ENCODE measurements at places on chromosomes 4 and X.
A peak's percentile ranks its signal among the peaks of the same experiment; 100 is the strongest.

DNA sequence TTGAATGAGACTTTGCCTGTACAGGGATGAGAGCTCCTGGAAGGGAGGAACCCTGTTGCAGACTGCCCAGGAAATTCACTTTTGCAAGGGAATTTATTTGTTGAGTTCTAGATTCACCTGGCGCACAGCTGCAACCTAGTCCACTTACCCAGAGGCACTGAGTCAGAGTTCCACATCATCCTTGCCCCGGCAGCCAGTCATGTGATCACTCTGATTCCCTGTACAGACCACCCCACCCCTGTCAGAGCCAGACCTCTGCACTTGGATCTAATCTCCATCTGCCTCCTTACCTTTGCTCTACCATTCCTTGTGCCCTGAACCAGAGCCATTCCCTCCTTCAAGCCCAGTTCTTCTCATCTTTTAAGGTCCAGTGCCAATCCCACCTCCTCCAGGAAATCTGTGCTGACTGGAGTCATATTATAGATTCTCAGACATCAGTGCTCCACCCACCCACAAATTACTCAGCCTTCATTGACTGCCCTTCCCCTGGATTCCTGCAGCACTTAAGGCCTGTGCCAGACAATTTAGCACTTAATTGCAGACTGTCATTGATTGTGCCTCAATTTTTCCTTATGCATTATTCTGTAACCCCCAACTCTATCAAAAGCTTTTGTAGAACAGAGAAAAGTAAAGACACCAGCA, 84.1 kb upstream of the MAGEA4 start:
- DNase-seq, result no peak

DNA sequence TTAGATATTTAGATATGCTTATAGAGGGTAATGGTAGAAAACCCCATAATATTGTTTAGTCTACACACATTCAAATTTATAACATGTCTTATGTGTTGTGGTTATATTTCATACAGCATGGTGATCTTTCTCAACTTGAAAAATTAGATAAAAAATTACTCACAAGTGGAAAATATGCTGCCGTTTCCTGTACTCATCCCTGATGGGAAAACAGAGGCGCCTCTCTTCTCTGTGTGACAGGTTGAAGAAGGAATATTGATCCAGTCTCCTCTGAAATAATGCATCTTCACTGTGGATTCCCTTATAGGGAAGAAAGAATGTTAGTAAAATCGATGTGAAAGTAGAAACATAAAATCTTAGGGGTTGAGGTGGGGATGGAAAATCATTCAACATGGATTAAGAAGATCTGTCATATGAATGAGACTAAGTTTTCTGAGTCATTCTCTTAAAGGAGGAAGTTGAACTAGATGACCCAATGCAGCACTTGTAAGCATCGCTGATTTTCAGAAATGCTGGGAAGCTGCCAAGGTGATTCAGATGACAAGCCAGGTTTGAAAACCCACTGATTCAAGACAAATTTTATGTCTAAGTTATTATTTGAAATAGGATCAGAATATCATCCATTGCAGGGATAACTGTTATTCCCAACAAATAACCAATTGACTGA, 70.7 kb downstream of the ANKRD50 start:
- no peak for DNase-seq

DNA sequence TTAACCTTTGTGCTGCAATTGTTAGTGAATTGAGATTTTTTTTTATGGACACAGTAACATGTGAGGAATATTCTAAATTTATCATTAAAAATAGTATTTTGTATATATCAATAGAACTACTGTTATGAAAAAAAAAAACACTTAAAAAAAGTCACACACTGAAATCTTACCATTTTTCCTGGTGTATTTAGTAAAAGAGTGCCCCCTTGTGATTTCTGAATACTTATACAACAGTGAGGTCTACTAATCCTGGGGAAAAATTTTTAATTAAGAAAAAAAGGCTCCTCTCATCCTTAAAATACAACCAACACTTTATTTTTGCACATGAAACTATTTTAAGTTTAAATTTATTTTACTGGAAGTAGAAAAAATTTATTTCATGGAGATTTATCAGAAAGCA, 56.4 kb upstream of the SPOCK3 start:
- DNase-seq, result no peak

GRCh38 chr4:83281307-83281706, 3.3 kb downstream of the COQ2 start:
- no peak for DNase-seq

GRCh38 chr4:159071969-159072765, 30.7 kb upstream of the RAPGEF2 start:
- DNase-seq, result no peak

- no peak for DNase-seq
Measured at GRCh38 chr4:138500869-138501268, 258.7 kb upstream of the SLC7A11 start.

- no peak for DNase-seq
Measured at GRCh38 chr4:103424853-103425252, 226.7 kb upstream of the CENPE start.

DNA sequence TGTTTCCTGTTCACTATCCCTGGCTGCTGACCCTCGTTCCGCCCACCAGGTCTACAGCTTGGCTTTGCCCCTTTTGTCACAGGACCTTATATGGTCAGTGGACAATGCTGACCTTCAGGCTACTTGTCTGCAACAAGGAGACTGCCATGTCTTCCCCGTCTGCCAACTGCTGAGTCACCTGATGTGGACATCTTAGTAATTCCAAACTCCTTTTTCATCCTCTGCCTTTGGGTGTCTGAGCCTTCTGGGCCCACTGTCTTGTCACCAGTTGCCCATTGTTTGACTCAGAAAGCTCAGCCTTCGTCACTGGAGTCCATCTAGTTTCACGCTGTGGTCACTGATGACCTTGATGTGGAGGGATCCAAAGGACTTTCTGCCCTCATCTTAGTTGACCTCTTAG, 30.2 kb downstream of the GPRIN3 start:
- DNase-seq, result no peak

DNA sequence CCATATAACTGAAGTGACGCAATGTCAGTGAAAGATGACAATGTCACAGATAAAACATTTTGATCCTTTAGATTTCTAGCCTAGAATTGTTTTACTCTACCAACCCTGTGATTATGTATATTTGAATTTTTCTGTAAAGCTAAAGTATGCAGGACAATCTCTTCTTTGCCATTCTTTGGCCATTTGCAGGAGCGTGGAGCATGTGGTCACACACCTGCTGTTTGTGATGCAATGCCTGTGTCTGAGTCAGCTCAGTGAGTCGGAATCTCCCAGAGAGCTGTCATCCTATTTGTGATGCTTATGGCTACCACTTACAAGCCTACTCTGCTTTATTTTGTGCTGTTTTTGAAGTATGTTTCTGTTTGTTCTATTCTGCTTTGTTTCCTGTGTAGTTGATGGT, 214.5 kb downstream of the NAF1 start:
- DNase-seq, result no peak

DNA sequence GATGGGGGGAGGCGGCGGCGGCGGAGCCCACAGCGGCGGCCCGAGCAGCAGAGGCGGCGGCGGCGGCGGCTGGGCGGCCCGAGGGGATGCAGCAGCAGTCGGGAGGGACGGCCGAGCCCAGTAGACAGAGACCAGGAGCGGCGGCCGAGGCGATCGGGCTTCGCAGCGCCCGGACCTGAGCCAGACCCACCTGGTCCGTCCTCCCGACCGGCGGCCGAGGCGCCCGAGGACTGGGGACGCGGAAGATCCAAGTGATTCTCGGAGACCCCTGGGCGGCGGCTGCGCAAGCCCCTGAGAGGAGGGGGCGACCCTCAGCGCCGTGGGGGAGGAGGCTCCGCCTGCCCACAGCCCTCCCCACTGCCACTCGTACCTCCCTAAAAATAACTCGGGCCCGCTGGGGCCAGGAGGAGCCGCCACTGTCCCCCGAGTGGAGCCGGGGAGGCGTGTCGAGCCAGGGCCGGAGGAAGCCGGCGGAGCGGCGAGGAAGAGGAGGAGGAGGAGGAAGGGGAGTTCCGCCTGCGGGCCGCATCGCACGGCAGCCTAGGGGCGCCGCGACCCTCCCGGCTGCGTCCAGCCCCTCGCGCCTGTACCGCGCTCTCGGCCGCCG, 608 bp downstream of the RAPGEF2 start:
- DNase-seq, result peak; percentile 61

GRCh38 chr4:40182954-40183353, 13.9 kb upstream of the RHOH start:
- DNase-seq, result no peak

DNA sequence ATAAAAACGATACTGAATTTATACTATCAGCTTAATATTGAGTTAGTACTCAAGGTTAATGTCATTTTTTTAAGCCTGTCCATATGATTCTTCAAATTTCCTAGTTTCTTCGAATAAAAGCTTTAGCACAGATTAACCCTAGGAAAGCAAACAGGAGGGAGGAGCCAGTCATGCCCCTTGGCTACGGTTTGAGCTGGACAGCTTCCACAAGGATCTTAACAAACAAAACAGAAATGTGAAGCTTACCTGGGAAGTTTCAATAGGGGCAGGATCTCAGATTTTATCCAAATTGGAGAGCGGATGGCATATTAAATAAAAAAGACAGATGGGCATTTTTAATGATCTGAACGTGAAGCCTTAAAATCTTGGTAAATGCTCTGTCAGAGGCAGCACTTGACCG, 2.3 kb downstream of the NWD2 start:
- DNase-seq, result no peak

- no peak for DNase-seq
Measured at GRCh38 chr4:77121736-77122240, 35.2 kb upstream of the CCNG2 start.

GRCh38 chr4:102534845-102535244, 33.7 kb downstream of the NFKB1 start:
- DNase-seq, result no peak

DNA sequence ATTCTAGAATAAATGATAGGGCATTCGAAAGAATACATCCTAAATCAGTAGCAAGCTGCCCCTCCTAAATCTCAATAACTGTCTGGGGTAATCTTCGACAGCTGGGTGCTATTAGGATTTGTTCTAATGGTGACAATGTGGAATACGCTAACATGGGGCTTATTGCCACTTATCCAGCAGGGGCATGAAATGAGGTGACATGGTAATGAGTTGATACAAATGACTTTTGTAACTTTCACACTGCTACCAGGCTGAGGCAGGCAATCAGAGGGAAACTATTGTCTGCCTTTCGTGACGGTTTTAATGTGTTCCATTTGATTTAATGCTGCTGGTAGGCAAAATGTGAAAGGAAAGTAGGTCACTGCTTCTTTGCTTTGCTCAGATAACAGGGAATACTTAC, 1047.4 kb upstream of the PABPC4L start:
- peak; percentile 75 for DNase-seq

- no peak for DNase-seq
Measured at GRCh38 chrX:100864657-100865391, 9.3 kb downstream of the NOX1 start.

GRCh38 chrX:122868631-122869030, 315.4 kb upstream of the GRIA3 start:
- DNase-seq, result no peak

GRCh38 chr4:61665649-61666048, 465.5 kb downstream of the ADGRL3 start:
- DNase-seq, result no peak

GRCh38 chr4:132097041-132097440, 1052.1 kb upstream of the PCDH10 start:
- DNase-seq, result no peak

DNA sequence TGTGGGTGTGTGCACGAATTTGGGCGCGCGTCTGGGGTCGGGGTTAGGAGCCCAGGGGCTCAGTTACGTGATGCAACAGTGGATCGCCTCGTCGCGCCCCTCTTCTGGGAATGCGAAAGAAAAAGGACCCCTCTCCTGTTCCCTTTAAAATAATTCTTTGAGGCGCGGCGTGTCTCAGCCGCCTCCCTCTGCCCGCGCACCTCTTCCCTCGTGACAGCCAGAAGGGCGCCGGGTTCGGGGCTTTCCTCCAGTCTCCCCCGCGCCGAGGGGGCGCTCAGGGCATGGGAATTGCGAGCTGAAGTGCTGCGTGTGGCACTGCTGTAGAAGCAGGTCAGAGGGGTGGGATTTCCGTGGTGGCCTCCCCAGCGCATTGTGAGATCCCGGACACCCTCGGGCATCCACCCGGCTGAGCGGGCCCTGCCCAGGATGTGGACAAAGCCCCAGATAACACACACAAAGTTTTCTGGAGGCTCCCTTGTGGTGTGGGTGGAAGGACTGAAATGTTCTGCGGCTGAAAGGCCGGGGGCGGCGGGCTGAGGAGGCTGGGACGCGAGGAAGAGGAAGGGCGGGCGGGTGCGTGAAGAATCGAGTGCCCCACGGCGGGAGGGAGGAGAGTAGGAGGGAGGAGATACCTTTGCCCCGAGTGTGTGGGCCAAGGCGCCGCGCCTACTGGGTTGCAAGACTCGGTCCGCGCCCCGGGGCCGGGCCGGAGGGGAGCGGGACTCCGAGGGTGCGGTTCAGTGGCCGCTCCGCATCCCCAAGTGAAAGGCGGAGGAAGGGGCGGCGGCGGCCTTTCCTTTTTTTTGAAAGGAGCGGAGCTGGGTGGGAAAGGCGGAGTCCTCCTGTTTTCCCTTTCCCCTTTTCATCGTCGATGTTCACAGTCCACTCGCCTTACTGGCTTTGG, 752 bp downstream of the SEPTIN11 start:
- peak; percentile 54 for DNase-seq

GRCh38 chr4:128462103-128462783, 174.6 kb upstream of the PGRMC2 start:
- no peak for DNase-seq

- no peak for DNase-seq
Measured at GRCh38 chrX:123988423-123989111, 27.1 kb downstream of the STAG2 start.

GRCh38 chr4:47386561-47387235, 76.8 kb downstream of the COMMD8 start:
- no peak for DNase-seq

GRCh38 chr4:86544310-86544966, 49.7 kb upstream of the PTPN13 start:
- no peak for DNase-seq

GRCh38 chr4:115969756-115970155, 856.3 kb upstream of the NDST4 start:
- DNase-seq, result peak; percentile 35

DNA sequence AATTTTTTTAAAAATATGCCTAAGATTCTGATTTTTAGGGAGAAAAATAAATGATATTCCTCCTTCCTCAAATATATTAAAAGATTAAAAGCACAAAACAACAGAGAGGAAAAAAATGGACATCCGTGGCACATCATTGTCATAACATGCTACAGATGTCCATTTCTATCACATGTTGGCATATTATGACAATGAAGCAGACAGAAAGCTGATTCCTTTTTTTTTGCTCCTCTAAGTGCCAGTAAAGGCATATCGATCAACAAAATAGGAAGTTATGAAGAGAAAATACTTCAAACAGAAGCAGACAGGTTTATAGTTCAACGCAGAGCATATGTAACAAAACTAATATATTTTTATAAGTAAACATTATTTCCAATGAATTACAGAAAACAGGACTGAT, 11.2 kb downstream of the KLHL8 start:
- DNase-seq, result no peak
